ENCODE measurements at places on chromosomes 4 and X. TPM values are rescaled to one million over a fixed set of nuclear protein-coding genes. Genes with fewer than 3 reads are reported as not detected.

The CT45A9 gene
- total RNA-seq: not detected

The USP38 gene
- 7.7 TPM for total RNA-seq

The GABRB1 gene
- total RNA-seq: not detected

The PGAM4 gene
- 0.46 TPM for total RNA-seq

The TSPAN7 gene
- total RNA-seq: 2.8 TPM

The ETDA gene
- total RNA-seq: not detected

The PRKG2 gene
- total RNA-seq: 0.85 TPM

The UGT2B11 gene
- 0.21 TPM for total RNA-seq

The BST1 gene
- 17.1 TPM for total RNA-seq

The SSX4 gene
- total RNA-seq: not detected

Data from A549 treated with GW870086 at 1 μM for 4 hours (cell line).